C1 segment of cervical spinal cord (tissue), 14 donors: ENCODE measurements at places on chromosomes 6 and 20.

DNA sequence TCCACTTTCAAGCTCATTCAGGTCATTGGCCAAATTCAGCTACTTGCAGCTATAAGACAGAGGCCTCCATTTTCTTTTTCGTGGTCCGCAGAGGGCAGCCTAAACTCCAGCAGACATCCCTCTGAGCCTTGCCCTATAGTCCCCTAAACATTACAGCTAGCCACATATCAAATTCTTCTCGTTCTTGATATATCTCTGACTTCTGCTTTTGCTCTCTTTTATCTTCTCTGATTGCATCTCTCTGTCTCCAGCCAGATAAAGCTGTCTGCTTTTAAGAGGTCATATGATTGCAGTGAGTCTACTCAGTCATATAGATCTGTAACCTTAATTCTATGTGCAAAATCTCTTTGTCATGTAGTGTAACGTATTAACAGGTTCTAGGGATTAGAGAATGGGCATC lies 358.4 kb upstream of the RGS17 start:
- DNase-seq: no peak

DNA sequence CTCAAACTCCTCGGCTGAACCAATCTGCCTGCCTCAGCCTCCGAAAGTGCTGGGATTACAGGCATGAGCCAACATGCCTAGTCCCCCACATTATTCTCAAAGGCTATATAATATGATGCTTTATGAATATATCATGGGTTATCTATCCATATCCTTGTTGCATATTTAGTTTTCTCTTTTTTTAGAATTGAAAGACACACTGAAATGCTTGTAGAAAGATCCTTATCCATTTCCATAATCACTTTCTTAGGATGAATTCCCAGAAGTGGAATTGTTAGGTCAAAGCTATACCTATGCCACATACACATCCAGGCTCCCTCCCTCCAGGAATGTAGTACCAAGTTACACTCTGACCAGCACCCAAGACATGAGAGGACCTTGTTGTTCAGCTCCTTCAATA lies 2.5 kb upstream of the ARFGEF3 start:
- no peak for DNase-seq

DNA sequence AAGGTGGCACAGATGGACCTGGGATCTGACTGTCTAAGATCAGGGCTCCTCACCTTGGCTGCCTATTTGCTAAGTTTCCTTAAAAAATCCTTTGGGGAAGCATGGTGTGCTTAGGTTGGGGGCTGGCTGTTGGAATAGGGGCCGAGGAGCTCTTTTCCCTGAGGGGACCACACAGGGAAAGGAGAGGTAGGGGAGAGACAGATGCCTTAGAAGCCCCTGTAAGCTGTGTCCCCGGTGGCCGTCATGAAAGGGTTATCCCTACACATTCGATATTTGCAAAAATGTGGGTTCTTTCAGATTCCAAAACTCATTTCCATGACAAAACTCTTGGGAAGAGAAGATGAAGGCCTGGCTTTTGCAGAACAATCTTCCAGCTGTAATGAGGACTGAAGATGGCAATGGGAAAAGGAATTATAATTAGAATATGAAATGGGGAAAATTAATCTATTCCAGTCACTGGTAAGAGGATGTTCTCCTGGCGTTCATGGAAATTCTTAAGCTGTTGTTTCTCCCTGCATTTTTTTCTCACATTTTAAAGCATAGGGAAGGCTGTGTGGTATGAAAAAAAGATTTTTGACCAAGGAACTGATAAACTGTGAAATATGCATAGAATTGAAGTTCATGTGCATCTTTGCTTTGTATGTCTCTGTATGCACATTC lies 53.8 kb downstream of the TOX2 start:
- no peak for DNase-seq

DNA sequence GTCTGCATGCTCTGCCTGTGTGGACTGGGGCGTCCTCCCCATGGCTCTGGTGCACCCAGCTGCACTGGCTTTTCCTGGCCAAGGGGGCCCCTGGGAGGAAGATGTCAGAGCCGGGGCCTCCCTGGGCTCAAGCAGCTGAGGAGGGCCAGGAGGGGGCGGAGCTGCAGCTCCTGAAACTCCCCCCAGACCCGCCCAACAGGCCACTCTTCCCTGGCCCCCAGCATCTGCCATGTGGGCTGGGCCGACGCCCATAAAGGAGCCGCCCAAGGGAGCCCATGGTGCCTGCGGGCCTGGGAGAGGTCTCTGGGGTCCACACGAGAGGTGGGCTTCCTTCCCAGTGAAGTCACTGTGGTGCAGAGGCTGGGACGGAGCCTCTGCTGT lies 4.0 kb downstream of the RBBP8NL start:
- no peak for DNase-seq

GRCh38 chr6:27791182-27791943 lies 120.8 kb downstream of the OR2B2 start:
- peak; percentile 51 for DNase-seq

DNA sequence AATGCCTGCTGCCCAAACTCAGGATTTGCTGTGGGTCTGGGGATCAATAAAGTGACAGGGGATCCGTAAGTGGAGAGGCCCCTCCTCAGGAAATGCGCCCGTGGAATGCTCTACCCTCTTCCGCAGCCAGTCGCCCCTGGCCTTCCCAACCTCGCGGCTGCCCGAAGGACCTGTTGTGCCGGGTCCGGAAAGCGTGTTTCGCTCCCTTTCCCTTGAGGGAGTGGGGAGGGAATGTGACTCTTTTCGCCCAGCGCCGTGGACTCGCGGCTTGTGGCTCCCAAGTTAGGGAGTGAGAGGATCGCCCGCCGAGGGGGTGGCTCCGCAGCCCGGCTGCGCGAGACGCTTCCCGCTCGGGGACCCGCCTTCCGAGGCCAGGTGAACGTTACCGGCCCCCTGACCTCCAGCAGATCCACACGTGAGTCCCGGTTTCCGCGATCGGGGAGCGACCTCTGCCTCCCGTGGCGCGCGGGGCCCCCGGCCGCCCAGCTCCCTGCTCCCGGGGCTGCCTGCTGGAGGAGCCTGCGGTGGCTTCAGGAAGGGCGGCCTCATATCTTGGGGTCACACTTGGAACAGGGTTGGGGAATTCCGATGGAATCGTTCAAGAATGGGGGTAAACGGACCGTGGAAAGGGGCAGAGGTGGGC lies 666 bp downstream of the TPD52L1 start:
- no peak for DNase-seq

DNA sequence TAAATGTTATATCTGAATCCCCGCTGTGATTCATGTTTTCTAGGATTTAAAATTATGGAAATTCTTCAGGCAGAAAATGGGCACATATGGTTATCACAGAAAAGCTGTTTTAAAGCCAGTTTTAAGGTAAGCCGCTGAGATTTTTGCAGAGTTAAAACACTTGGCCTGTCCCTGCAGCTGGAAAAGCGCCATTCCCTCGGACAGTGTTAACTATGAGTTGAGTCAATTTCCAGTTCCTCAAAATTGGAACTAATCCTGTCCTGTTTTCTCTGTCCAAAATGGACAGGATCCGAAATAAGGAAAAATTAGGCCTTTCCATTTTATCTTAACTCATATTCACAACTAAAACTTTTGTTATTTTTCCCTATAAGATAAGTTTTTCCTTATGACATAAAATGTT lies 225.2 kb downstream of the SAMD5 start:
- no peak for DNase-seq

DNA sequence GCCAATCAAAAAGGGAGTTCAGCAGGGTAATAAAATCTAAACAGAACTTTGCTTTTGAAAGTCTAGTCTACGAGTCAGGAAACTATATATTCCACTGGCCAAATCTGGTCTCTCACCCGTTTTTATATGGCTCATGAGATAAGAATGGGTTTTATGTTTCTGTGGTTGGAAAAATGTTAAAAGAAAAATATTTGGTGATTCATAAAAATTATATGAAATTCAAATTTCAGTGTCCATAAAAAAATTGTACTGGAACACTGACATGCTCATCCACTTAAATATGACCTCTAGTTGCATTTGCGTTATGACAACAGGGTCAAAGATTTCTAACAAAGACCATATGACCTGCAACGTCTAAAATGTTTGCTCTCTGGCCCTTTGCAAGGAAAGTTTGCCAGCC lies 22.3 kb upstream of the LAMP5 start:
- no peak for DNase-seq

DNA sequence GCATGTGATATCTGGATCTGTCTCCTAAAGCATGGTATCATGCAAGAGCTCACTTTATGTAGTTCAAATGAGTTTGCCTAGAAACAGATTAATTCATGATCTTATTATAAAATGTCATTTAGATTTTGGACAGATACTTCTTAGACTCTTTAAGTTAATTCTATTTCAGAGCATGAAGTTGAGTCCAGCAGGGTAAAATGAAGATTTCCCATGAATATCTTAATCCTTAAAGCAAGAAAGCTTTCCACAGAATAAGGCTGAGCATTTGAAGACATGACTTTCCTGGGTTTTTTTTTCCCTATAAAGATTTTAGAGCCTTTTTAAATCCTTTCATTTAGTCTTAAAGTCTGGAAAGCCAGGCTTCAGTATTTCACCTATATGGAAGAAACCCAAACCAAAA lies 556.0 kb upstream of the GJE1 start:
- DNase-seq: no peak

GRCh38 chr6:125792680-125793079 lies 1.9 kb downstream of the NCOA7 start:
- no peak for DNase-seq

DNA sequence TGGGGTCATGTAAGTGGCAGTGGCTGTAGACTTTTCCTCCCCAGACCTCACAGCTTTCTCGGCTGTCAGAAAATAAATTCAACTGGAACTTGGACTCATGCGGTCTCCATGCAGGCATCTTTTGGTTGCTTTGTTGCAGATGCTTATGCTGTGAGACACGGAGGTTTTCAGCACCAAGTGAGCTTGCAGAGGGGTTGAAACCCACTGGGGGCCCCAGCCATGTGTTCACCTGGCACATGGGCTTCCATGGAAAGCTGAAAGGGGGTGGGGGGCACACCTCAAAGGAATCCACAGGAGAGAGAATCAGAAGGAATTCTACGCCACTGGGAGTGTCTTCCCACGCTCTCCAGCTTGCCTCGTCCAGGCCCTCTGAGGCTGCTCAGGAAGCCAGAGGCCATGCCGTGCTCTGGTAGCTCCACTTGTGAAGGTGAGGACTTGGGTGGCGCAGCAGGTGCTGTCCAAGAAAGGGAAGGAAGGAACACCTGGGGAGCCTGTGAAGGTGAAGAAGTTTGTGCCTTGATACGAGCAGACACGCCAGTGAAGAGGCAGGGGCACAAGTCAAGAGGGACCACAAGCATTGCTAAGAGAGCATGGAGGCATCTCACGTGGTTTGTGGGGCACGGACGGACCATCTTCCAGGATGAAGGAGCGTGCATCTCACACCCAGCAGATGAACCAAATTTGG lies 134.3 kb upstream of the PMEPA1 start:
- no peak for DNase-seq
